T-helper 17 cell (primary cell): ENCODE measurements at places on chromosomes 13 and 19. TPM values are rescaled to one million over a fixed set of nuclear protein-coding genes. Genes with fewer than 3 reads are reported as not detected.

- DNase-seq = no peak
Measured at GRCh38 chr19:14187561-14187960, 18.4 kb downstream of the ADGRL1 start.

GRCh38 chr13:107322228-107322627 lies 754.3 kb upstream of the ARGLU1 start:
- no peak for DNase-seq

- no peak for DNase-seq
Measured at GRCh38 chr13:99334221-99334620, 27.0 kb upstream of the GPR183 start.

GRCh38 chr13:75480671-75481175 lies 1.2 kb downstream of the TBC1D4 start:
- DNase-seq = no peak

DNA sequence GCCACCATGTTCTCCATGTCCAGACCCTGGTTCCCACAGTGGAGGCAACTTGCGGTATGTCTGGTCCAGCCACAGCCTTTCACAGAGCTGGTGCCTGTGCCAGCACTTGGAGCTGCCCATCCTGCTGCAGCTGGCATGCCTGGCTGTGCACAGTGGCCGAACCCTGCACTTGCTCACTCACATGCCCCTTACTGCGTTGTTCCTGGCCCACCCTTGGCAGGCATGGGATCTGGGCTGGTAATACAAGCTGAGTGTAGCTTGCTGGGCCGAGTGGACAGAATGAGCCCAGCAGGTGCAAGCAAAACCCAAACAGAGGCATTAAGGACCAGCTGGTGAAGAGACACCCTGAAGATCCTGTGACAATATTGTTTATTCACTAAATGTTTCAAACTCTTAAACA lies 583.9 kb upstream of the SLITRK6 start:
- no peak for DNase-seq

DNA sequence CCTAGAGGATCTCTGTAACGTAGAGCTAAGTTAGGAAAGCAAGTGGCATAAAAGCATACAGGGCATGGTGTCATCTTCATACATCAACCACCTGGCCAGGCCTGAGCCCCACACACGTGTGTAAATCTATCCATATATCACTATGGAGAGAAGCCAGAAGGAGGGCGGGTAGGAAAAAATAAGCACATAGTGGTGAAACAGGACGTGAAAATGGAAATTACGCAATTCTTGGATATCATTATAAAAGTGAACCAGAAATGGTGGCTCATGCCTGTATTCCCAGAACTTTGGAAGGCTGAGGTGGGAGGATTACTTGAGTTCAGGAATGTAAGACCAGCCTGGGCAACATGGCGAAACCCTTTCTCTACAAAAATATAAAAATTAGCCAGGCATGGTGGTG lies 43.4 kb downstream of the PDCD5 start:
- DNase-seq = no peak

Gene HSD17B14
- total RNA-seq = not detected

Gene RFPL4AL1
- total RNA-seq = not detected
